ENCODE measurements at places on chromosomes 2 and 18.

DNA sequence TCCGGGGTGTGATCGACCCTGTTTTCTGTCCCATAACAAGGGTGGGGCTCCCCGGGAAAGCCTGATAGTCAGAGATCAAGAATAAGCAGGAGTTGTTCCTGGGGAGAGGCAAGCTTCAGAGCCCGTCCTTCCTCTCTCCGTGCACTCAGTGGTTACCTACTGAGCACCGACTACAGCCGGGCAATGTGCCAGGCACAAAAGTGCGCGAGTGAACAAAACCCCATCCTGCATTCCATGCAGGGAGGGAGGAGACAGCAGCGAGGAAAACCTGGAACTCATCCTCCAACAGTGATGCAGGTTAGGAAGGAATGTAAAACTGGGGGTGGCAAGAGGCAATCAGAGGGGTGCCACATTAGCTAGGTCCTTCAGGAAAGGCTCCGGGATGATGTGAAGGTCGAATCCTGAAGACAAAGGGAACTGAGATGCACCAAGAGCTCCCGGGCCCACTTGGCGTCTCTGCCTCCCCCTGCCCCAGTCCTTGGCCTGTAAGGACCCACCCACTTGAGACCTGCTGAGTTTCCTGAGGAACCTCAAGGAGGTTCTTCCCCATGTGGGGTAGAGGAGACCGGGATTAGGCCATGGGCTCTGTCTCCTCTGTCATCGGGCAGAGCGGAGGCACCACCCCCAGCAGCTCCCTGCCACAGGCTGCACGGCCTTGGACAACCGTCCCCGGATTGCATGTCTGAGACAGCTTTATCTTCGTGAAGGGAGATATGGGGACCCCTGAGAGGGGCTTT lies 198.2 kb downstream of the NDUFA10 start:
- DNase-seq, result no peak

GRCh38 chr18:36608107-36608506 lies 220.7 kb downstream of the TPGS2 start:
- DNase-seq, result no peak

DNA sequence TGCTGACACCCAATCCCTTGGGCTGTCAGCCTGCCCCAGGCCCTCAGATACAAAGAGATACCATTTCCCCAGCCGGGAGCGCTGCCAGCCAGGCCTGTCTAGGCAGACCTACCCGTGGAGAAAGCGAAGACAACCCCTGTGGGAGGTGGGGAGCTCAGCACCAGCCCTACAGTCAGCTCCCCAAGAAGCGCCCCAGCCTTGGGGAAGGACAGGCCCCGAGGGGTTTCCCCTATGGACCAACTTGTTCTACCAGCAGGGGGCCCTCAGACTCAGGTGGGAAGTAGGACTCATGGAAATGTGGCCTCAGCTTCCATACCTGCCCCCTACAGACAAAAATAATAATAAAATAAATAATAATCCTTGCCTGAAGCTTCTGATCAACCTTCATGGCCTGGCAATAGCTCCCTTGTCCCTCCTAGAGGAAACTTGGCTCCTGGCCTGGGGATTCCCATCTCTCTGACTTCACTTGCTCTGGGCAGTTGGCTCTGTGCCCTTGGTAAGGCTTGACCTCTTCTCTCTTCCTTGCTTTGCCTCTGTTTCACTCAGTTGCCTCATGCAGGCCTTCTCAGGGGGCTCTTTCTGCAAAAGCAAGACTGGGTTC lies 7.0 kb downstream of the SLC35F6 start:
- DNase-seq, result no peak

- DNase-seq, result no peak
Measured at GRCh38 chr2:206619011-206619410, 23.3 kb upstream of the FAM237A start.

DNA sequence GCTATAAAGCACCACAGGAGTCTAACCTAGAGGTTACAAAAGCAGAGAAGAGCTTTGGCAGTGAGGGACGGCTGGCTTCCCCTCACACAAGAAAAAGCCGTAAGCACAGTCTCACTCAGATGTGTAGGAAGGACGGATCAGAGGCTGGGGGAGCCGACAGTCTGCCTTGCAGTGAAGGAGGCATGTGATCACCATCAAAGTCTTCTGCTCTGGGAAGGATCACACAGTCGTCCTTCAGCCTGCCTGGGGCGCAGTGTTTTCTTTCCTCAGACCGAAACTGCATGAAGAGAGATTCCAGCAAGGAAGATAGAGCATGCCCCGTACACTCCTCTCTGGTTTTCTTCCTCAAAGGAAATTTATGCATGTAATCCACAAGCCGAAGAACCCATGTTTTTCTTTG lies 24.1 kb downstream of the GATA6 start:
- DNase-seq, result no peak
